ENCODE measurements at places on chromosomes 11 and 22.

- no peak for DNase-seq
- no peak overlapping the region for H3K4me3 ChIP-seq
- peaks cover 23% of the 10 kb centered on the region for H3K36me3 ChIP-seq
- H3K4me1 ChIP-seq = peaks cover 36% of the 10 kb centered on the region
- H3K27ac ChIP-seq = no peak overlapping the region
- H3K27me3 ChIP-seq = no peaks in the 10 kb centered on the region
Measured at GRCh38 chr11:72227316-72228228, 3.0 kb downstream of the INPPL1 start.

DNA sequence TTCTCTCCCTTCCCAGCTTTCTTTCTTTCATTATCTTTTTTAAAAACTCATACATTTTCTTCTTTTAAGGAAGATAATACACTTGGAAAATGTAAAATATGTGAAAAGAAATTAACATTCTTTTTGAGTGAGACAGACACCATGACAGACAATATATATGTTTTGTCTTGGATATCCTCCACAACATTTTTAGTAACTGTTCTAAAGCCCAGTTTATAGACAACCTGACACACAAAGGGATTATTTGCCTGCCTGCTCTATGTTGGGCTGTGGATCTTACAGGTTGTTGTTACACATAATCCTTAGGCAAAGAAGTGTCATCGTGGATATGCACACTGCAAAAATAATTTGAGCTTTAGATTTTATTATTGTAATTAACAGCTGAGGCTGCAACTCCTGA lies 301.4 kb upstream of the PDGFD start:
- no peaks in the 10 kb centered on the region for H3K36me3 ChIP-seq
- no peak overlapping the region for H3K4me3 ChIP-seq
- DNase-seq = no peak
- H3K27me3 ChIP-seq = no peaks in the 10 kb centered on the region
- no peaks in the 10 kb centered on the region for H3K4me1 ChIP-seq

GRCh38 chr11:34234086-34234740 lies 123.6 kb downstream of the ABTB2 start:
- H3K4me3 ChIP-seq = peak overlapping the region; percentile 26
- peak overlapping the region; percentile 80 for H3K27ac ChIP-seq
- H3K4me1 ChIP-seq = peaks cover 15% of the 10 kb centered on the region

- no peak overlapping the region for H3K4me3 ChIP-seq
- no peak overlapping the region for H3K27ac ChIP-seq
- no peaks in the 10 kb centered on the region for H3K36me3 ChIP-seq
- H3K4me1 ChIP-seq = no peaks in the 10 kb centered on the region
Measured at GRCh38 chr11:22449441-22449840, 111.3 kb downstream of the SLC17A6 start.

- no peak overlapping the region for H3K27ac ChIP-seq
- no peaks in the 10 kb centered on the region for H3K36me3 ChIP-seq
- peak; percentile 49 for DNase-seq
- peaks cover 60% of the 10 kb centered on the region for H3K27me3 ChIP-seq
- H3K4me1 ChIP-seq = peaks cover 26% of the 10 kb centered on the region
- no peak overlapping the region for H3K4me3 ChIP-seq
Measured at GRCh38 chr11:120801801-120802689, 221.9 kb upstream of the TBCEL start.

- H3K4me1 ChIP-seq = no peaks in the 10 kb centered on the region
- H3K27ac ChIP-seq = no peak overlapping the region
- no peaks in the 10 kb centered on the region for H3K27me3 ChIP-seq
- no peaks in the 10 kb centered on the region for H3K36me3 ChIP-seq
- DNase-seq = no peak
- no peak overlapping the region for H3K4me3 ChIP-seq
Measured at GRCh38 chr11:91906871-91907624, 317.6 kb upstream of the FAT3 start.

DNA sequence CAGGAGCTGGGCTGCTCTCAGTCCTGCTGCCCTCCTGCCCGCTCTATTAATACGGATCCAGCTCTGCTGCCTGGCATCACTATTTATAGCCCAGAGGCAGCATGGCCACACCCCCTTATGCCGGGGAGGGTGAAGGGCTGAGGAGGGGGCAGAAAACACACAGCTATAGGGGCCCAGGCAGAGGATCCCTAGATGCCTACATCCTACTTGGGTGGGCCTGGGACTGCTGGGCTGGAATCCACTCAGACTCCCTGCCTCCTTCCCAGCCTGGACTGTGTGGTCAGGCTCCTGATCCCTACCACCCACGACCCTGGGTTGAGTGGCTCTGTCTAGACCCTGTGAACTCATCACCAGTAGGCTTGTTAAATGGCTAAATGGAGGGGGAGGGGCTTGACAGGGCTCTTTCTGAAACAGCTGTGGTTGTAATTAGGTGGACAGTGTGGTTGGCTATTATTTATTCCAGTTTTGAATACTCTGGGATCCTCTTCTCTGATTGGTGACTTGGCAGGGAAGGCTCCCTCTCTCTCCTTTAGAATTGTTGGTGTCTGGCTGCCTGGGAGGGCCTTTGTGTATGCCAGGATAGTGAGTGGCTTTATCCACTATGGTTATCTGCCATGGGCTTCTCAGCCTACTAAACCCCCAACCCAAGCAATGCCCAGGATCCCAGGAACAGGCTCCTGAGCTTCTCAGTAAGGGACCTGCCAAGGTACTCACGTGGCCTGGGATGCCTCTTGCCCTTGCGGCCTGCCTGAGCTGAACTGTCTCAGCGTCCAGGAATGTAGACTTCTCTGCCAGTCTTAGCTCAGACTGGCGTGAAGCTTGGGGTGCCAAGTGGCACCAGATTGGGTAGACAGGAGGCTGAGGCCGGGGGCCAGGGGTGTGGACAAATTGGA lies 15.2 kb downstream of the PHLDB1 start:
- H3K36me3 ChIP-seq = no peaks in the 10 kb centered on the region
- DNase-seq = no peak
- no peak overlapping the region for H3K27ac ChIP-seq

GRCh38 chr11:83047515-83048225 lies 24.0 kb downstream of the RAB30 start:
- peaks cover 3% of the 10 kb centered on the region for H3K36me3 ChIP-seq
- H3K4me1 ChIP-seq = peaks cover 11% of the 10 kb centered on the region
- peak overlapping the region; percentile 59 for H3K27ac ChIP-seq
- H3K4me3 ChIP-seq = no peak overlapping the region

GRCh38 chr11:18253778-18254338 lies 5.4 kb upstream of the SAA2 start:
- no peaks in the 10 kb centered on the region for H3K4me1 ChIP-seq
- no peaks in the 10 kb centered on the region for H3K36me3 ChIP-seq
- no peaks in the 10 kb centered on the region for H3K27me3 ChIP-seq
- no peak overlapping the region for H3K27ac ChIP-seq

- H3K4me1 ChIP-seq = peaks cover 36% of the 10 kb centered on the region
- no peaks in the 10 kb centered on the region for H3K36me3 ChIP-seq
- H3K27me3 ChIP-seq = no peaks in the 10 kb centered on the region
- H3K27ac ChIP-seq = peak overlapping the region; percentile 47
Measured at GRCh38 chr11:3989921-3990290, 104.7 kb upstream of the RRM1 start.

DNA sequence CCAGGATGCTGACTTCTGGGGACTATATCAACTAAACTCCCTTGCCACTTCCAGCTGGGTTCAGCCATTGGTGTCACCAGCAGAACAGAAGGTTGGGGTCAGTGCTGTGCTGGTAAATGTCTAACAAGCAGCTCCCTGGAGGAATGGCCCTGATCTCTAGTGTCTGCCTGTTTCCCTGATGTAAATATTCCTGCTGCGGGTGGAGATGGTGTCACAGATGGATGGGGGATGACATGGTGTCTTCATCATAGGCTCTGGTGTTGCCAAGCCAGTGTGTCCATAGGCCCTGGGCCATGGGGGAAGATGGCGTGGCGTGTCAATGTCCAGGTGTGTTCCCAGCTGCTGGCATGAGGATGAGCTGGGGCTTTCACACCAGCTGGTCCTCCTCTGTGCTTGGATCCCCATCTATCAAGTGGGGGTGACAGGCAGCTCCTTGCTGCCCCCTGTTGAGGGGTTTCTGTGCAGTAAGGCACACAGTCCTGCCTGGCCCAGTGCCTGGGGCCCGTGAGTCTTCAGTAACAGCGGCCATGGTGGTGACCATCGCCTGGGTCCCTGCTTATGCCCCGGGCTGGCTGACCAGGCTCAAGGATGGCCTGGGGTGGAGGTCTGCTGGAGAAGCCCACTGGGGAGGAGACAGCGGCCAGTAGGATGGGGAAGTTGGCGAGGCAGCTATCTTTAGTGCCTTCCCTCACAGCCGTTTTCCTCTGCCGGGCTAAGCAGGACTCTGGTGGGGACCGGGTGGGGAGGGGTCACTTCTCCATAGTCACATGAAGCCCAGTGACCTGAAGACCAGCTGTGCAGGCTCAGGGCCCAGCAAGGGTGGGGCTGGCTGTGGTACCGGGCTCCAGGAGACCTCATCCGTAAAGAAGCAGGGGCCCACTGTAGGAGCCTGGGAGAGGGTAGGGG lies 12.7 kb downstream of the RPL3 start:
- peaks cover 14% of the 10 kb centered on the region for H3K4me1 ChIP-seq
- H3K4me3 ChIP-seq = no peak overlapping the region
- DNase-seq = peak; percentile 54
- H3K36me3 ChIP-seq = peaks cover 18% of the 10 kb centered on the region

DNA sequence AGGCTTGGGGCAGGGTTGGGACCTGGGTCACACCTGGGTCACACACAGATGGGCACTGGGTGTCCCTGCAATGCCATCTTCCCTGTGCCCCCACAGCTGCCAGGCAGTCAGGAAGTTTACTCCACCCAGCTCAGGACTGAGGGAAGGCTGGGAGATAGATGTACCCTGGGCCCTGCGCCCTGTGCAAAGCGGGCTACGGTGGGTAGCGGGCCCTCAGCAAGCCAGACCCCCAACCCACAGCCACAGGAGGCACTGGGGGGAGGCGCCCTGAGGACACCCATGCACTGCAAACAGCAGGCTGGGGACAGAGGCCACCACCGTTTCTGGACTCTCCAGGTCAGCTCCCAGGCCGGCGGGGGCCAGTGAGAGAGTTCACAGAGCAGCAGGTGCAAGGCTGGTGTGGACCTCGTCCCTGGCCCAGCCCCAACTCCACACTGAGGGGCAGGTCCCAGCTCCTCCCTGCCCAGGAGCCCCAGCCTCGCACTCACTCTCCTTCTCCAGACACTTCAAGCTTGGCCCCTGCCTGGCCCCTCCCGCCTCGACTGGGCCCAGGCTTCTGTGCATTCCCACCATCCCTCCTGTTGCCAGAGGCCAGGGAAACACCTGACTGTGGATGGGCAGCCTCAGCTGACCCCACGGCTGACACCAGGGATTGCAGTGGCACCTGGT lies 4.9 kb downstream of the DUSP8 start:
- no peak for DNase-seq
- peaks cover 28% of the 10 kb centered on the region for H3K4me1 ChIP-seq
- peak overlapping the region; percentile 15 for H3K4me3 ChIP-seq
- peaks cover 88% of the 10 kb centered on the region for H3K36me3 ChIP-seq

DNA sequence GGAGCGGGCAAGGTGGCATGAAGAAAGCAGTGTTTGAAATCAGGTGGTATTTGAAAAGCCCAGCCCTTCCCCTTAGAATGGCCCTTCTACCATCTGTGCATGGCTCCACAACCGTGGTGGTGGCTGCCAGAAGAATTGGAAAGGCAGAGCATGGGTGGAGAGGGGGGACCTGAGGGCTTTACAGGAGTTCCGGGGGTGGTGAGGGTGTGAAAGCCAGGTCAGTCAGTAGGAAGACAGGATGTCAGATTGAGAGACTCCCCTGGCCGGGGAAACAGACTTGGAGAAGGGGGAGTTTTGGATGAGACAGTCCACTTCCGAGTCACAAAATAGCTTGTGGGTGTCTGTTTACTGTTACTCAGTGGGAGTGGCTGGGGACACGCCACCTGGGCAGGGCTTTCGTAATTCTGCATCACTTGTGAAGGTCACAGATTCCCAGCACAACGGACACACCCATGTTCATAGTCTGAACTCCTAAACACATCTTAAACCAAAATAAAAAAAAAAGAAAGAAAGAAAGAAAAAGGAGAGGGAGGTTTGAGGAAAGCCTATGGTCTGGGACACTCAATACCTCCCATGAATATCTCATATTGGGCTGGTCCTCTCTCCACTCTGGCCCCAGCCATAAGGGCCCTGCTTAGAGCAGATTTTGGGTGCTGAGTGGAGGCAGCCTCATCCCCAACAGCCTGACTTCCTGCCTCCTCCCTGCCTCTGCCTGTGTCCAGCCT lies 24.4 kb upstream of the SMIM35 start:
- peaks cover 22% of the 10 kb centered on the region for H3K27me3 ChIP-seq
- H3K4me3 ChIP-seq = no peak overlapping the region
- H3K36me3 ChIP-seq = no peaks in the 10 kb centered on the region
- no peak for DNase-seq
- H3K27ac ChIP-seq = peak overlapping the region; percentile 28

DNA sequence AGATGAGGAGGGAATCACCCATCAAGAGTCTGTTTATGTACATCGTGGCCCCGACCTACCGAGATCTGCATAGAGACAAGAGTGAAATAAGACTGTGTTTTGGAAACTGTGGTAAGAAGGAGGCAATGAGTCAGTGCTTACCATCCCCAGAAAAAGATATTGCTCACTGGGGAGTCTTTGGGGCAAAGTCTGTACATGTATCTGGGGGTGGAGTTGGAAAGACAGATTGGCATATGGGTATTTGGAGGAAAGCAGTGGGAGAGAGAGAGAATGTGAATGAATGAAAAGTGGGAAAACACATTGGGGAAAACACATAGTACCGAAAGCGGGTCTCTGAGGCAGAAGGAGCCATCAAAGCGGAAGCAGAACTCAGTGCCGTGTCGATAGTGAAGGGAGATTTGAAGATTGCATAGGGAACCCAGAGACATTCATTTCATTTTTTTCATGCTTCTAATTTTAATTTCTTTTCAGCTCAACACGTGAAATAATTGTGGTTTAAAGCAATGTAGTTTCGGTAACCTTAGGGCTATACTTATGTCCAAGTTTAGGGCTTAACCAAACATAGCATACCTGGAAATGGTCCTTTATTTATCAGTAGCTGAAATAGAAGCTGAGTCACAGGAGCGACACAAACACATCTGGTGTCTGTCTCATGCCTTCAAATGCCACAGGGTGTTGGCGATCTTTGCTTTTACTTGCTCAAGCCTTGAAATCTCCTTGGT lies 98.6 kb upstream of the CD44 start:
- H3K4me1 ChIP-seq = peaks cover 33% of the 10 kb centered on the region
- H3K27me3 ChIP-seq = no peaks in the 10 kb centered on the region
- H3K4me3 ChIP-seq = peak overlapping the region; percentile 78
- peaks cover 18% of the 10 kb centered on the region for H3K36me3 ChIP-seq
- H3K27ac ChIP-seq = peak overlapping the region; percentile 98

DNA sequence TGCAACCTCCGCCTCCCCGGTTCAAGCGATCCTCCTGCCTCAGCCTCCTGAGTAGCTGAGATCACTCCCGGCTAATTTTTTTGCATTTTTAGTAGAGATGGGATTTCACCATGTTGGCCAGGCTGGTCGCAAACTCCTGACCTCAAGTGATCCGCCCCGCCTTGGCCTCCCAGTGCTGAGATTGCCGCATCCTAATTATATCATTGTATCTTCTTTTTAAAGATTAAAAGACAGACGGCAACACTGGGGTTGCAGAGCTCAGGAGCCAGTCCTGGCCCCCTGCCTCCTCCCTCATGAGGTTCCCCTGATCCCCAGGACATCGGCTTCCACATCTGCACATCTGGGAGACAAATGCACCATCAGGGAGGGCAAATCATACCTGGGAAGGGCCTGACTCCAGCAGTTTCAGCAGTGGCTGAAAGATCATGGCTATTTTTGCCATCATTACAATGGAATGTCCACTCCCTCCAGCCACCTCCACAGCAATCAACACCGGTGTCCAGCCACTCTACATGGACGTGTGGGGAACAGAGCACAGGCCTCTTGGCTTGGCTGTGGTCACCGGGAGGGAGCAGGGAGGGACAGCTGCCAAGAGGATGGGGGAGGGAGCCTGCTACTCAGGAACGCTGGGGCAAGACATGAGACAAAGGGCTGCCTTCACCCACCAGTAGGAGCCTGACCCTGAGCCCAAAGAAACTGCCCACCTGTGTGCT lies 9.2 kb upstream of the CELSR1 start:
- no peak for DNase-seq
- peaks cover 45% of the 10 kb centered on the region for H3K27me3 ChIP-seq
- H3K27ac ChIP-seq = no peak overlapping the region
- H3K36me3 ChIP-seq = no peaks in the 10 kb centered on the region
- no peak overlapping the region for H3K4me3 ChIP-seq
- no peaks in the 10 kb centered on the region for H3K4me1 ChIP-seq

All from effector memory CD8-positive, alpha-beta T cell (primary cell).